NCI-H460 (cell line): ENCODE measurements at places on chromosomes 5 and 9. TPM values are rescaled to one million over a fixed set of nuclear protein-coding genes. Genes with fewer than 3 reads are reported as not detected.

DNA sequence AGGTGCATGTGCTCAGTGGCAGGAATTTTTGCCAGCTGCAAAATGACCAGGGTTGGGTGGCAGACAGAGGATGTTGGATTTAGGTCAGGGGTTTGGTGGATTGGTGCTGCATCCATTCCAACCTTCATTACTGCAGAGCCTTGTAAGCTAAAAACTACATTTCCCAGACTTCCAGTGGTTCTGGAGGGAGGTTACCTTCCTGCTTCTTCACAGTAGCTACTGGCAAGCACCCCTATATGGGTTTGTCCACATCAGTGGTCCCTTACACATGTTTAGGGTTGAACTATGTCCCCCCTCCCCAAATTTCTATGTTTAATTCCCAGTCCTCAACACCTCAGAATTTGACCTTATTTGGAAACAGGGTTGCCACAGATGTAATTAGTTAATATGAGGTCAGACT, 20.7 kb upstream of the IL17B start:
- no peak for DNase-seq

GRCh38 chr9:107049803-107050184, 186.8 kb downstream of the ZNF462 start:
- DNase-seq: no peak

DNA sequence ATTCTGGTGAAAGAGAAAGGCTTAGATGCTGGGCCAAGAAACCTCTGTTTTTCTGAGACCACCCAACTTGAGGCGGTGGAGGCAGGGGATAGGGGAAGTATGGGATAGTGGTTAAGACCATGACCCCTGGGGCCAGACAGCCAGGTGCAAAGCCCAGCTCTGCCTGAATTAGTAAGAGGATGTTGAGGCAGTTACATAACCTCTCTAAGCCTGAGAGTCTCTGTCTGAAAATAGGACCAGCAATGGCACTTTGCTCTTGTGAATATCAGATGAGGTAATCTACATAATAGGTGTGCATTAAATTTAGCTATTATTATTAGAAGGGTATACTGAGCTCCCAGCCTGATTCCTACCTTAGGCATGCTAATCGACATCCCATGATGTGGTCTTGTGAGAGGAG, 68.2 kb downstream of the DOCK2 start:
- no peak for DNase-seq

PDE6A gene
- 0.02 TPM in 1 of 2 replicates, not detected in the other for total RNA-seq

DNA sequence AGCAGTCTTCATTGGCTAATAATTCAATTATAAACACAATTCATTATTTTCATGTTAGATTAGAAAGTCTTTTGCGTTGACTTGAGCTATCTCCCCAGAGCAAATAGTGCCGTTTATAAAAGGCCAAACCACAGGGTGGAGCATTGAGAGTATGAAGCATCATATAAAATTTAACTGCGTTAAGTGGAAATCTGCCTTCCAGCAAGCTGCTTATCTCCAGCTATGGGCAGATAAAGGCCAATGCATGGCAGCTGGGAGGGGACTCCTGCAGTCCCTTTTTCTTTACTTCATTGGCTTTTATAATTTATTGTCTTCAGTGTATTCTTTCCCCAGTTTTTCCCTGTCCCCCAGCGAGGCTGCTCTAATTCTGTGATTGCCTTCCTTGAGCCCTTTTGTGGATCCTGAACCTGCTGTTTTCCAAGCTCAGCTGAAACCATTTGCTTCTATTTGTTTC, 113.7 kb downstream of the TMEM232 start:
- DNase-seq: no peak

DNA sequence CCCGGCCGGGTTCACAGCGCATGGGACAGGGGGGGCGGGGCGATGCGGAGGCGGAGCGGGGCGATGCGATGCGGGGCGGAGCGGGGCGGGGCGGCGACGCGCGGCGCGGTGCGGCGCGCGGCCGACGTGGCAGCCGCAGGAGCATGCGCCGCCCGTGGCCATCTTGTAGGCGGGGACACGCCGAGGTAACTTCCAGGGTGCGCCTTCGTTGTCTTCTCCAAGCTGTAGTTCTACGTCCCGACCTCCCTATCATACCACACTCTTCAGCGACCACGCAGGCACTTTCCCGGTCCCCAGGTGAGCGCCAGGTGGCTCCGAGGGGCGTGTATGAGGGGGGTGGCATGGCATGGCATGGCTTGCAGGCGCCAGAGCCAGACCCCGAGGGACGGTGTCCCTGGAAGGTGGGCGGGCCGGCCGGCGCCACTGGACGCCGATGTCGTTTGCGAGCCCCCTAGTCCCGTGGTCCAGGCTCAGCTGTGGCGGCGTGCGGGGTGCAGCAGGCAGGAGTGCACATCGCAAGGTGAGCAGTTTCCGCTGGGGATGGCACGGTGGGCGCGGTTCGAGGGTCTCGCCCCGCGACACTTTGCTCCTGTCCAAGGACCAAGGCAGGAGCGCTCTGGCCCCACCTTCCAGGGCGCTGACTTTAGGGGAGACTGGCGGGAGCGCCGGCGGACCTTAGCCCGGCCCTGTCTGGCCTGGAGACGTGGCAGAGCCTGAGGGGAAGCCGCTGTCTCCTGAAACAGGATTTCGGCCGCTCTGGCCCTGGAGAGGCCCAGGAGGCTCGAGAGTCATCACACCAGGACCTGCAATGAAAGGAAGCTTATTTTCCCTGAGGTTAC, at the start of gene PRRC1:
Gene PRRC1, plus strand, starts transcription at position 161 of the 839 bp plus-strand sequence. CDS start 5,840 bp downstream, outside the sequence.
- peak; percentile 77 for DNase-seq

- DNase-seq: no peak
These were observed 23.3 kb downstream of the NOTCH1 start for GRCh38 chr9:136522314-136523237.
